ENCODE measurements at places on chromosomes 1 and 21.

GRCh38 chr1:209224886-209225285 is 358.6 kb upstream of the CAMK1G start:
- no peak for DNase-seq

DNA sequence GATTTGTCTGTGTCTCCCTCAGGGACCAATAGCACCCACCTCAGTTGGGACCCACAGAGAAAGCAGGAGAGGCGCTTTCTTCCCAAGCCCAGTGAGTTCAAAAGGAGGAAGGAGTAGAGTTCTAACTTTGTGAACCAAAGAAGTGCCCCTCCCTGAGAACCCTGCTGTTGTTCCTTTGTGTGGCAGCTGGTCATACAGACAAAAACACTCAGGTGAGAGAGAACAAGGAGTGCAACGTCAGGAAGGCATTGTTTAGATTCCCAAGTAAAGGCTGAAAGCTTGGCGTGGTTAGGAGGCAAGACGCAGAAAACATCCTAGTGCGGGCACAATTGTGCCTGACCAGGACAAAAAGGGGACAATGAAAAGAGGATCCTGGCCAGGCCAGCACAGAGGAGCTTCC is 654.6 kb downstream of the KIF26B start:
- DNase-seq, result no peak

DNA sequence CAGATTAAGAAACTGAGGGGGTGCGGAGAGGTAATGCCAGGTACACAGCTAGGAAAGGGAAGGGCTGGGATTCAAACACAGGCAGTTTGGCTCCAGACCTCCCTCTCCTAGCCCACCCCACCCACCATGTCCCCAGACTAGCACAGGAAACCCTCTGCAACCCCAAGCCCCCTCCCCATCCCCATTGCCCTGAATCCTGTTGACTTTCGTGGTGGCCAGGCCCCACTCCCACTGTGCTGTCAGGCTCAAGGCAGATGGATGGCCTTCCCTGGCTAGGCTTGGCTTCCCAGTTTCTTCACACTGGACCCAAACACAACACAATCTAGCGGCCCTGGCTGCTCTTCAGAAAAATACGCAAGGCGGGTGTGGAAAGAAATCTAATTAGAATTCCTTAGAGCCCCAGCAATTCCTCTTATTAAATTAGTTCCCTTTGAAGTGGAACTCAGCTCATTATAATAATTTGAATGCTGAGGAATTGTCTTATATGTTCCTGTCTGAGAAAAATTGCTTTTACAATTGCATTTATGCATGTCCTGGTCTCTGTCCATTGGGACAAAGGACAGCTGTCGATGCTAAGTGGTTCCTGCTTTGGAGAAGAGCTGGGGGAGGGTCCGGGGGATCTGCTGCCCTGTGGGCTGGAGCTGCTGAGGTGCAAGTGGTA is 97.4 kb downstream of the SYF2 start:
- DNase-seq, result no peak

DNA sequence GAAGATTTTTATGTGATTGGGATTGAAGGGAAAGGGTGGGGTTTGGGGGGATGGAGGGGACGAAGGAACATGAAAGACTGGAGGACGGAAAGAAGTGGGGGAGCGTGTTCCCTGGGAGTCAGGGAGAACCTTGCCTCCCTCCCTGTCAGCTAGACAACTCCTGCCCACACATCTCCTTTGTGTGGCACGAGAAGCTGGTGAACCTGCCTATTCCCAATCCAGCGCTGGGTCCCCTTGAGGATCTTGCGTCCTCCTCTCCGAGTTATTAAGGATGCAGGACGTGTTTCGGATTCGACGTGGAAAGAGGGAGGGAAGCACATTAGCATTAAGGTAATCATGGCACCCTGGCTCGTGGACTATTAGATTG is 1.4 kb downstream of the LRRC7 start:
- DNase-seq, result no peak

DNA sequence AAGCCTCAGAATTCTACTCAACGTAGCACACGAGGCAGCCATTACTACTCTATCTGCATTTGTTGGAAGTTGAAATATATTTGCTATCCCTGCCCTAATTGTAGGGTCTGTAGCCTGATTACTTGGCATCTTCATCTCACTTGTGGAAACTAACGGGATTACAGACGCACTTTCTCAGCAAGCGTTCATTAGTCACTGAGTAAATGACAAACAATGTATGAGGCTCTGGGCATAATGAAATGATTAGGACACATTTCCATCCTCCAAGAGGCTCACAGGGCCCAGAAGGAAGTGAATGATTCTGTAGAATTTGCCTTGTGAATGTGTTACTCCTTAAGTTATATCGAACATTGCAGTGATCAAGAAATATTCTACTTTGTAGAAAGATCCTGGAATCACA is 78.1 kb downstream of the KIF26B start:
- DNase-seq, result no peak

- no peak for DNase-seq
Observed at GRCh38 chr1:93635614-93636543, 45.8 kb downstream of the BCAR3 start.

DNA sequence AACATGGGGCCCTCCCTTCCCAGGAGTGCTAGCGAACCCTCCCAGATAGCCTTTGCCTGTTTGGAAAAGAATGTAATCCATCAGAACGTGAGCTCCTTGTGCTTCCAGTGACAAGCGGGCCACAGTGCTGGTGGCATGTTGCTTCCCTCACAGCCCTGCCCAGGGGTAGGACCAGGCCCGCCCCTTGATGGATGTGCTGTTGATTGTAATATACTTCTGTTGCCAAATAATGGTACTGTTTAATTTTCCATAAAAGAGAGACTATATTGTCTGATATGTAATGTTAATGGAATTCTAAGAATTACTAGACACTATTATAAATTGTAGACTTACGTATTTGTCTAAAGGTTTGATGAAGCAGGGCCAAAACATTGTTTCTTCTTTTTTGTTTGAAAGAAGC is 16.4 kb downstream of the ATP5PO start:
- DNase-seq, result no peak

GRCh38 chr21:42067531-42068255 is 3.4 kb upstream of the UMODL1 start:
- no peak for DNase-seq

DNA sequence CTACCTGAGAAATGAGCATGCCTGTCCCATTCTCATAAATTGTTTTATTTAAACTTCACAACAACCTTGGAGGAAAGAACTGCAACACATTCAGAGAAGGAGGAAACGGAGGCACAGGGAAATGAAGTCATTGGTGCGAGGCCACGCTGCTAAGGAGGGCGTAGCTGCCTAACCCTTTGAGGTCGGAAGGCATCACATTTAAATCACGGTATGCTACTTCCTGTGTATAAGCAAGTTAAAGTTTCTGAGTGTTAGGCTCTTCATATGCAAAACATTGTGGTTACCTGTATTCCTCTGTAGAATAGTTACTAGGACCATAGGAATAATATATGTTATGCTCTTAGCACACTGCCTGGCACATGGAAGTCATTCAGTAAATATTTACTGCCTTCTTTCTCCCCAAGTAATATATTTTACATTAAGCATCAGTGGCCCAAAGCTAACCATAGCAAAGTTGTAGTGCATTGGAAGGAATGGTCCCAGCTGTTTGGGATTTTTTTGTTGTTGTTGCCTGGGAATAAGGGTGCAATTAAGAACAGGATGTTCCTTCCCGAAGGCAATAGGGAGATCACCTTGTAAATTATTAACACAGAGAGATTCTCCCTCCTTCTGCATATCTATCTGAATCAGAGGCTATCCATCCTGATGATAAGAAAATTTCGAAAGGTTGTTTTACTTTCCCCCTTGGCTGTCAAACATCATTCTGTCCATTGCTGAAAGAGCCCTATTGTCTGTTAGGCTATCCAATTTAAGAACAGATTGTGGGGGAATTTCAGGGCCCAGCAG is 192.2 kb upstream of the C8B start:
- DNase-seq, result no peak

- DNase-seq, result no peak
Observed at GRCh38 chr1:18111605-18112297, 4.2 kb downstream of the IGSF21 start.

Measured in CD4-positive, CD25-positive, alpha-beta regulatory T cell (primary cell).